Activated CD4-positive, alpha-beta memory T cell treated with anti-CD3 and anti-CD28 coated beads for 36 hours (primary cell): ENCODE measurements at places on chromosomes 13 and 19.

DNA sequence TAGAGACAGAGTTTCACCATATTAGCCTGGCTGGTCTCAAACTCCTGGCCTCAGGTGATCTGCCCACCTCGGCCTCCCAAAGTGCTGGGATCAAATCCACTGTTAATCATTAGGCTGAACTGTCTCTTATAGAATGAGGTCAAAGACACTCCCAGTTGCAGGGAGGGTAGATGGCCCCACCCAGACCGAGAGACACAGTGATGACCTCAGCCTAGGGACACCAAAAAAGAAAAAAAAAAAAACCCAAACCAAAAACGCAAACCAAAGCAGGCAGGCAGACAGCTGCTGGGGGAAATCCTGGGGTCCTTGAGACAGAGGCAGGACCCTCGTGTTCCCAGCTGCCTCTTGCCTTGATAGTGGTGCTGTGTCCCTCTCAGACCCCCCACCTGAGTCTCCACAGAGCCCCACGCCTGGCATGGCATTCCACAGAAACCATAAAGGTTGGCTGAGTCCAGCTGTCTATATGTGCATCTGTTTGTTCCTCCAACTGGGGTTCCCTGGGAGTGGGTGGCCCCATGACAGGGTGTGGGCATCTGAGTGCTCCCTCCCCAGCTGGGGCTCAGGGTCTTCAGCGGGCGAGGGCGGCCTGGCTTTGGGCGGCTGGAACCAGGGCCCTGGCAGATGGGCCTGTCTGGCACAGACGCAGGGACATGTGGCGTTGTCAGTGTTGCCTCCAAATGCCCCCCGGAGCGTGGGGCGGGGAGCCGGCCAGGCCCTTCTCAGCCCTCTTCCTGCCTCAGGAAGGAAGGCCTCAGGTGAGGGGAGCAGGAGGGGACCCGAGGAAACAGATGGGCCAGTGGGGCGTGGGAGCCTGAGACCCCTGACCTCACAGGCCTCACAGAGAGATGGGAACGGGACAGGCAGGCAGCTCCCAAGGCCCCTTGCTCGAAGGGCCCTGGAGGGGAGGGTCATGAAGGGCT is 5.2 kb downstream of the DAND5 start:
- DNase-seq, result no peak

GRCh38 chr19:17687857-17688784 is at the start of gene UNC13A:
Gene UNC13A (minus strand): TSS chr19:17688354. CDS start chr19:17688199, 155 bp downstream.
- DNase-seq, result peak; percentile 62

- peak; percentile 66 for DNase-seq
Measured at GRCh38 chr13:20161275-20161950, 561 bp upstream of the GJA3 start.

DNA sequence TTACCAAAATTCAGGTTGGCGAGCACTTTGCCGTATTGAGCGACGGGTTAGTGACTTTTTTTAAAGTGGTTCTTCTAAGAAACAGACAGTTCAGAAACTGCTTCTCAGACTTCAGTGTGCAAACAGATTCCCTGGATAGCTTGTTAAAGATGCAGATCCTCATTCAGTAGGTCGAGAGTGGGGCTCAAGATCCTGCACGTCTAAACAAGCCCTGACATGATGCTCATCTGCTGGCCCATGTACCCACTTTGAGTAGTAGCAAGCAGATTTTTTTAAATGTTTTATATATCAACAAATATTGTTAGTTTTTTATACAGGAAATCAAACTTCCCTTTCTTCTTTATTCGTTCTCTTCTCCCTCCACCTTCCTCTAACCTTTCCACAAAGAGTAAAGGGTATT is 7.3 kb downstream of the METTL21C start:
- no peak for DNase-seq

DNA sequence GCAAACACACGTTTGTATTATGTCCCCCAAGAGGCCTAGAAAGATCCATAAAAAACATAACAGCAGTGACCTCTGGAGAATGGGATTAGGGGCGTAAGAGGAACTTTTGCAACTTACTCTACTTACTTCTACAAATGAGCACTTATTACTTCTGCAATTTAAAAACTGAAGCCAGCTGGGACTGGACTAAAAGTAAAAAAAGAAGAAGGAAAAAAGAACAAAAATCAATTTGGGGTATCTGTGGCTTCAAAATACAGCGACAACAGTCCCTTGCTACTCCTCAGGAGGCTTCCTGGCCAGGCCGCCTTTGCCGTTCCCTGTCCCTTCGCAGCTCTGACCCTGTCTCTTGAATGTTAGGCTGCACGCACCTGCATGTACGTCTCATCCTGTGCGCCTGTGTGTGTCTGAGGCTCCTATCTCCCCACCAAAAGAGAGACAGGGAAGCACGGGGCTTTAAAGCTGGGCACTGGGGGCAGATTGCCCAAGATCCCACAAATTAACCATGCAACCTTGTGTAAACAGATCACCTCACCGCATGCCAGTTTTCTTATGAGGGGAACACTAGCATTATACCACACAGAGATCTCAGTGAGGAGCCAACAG is 12.1 kb upstream of the FKRP start:
- no peak for DNase-seq

DNA sequence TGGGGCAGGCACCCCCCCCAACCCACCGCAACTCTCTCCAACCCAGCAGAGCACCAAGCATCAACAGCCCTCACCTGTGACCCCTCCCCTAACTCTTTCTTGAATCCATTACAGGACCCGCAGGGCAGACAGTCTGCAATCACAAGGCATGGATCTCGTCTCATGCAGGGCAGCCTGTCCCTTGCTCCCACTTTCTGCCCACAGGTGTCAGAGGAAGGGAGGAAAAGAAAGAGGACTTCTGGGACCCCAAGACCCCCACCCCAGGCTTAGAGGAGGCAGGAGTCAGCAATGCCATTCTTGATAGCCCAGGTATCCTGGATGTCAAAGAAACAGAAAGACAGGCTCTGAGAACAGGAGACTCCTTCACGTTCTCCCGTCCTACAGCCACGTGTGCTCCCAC is 47.4 kb upstream of the TUBGCP3 start:
- DNase-seq, result no peak

- no peak for DNase-seq
Measured at GRCh38 chr13:113410472-113411201, 42.7 kb downstream of the ADPRHL1 start.

DNA sequence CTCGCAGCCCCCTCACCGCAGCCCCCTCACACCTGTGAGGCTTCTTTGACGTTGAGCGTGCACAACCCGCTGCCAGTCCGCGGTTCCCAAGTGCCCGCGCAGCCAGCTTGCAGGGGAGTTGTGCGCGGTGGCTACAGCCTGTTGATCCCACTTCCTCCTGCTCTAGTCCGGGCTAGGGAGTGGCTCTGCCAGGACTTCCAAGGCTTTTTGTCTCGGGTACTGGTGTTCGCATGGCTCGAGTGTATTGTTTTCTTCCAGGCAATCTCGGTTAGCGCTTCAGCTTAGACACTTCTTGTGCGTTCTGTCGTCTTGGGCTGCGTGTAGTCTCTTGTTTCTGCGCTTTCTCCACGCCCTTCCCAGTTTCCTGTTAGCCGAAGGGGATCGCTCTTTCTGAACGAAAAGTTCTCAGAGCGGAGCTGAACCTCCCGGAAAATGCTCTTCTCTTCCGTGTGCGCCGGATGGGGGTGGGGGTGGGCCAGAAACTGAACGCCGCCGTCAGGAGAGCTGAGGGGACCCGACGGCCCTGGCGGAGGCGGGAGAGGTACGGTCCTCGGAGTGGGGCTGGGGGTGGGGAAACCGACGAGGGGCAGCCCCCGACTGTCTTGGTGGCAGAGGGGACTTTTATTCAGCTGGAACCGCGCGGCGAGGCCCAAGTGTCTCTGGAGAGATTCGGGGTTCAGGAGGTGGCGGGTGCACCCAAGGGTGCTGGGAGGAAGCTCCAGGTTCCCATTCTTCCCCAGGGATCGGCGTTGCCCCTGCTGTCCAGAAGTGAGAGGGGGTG is 697 bp upstream of the DGKH start:
- peak; percentile 53 for DNase-seq

DNA sequence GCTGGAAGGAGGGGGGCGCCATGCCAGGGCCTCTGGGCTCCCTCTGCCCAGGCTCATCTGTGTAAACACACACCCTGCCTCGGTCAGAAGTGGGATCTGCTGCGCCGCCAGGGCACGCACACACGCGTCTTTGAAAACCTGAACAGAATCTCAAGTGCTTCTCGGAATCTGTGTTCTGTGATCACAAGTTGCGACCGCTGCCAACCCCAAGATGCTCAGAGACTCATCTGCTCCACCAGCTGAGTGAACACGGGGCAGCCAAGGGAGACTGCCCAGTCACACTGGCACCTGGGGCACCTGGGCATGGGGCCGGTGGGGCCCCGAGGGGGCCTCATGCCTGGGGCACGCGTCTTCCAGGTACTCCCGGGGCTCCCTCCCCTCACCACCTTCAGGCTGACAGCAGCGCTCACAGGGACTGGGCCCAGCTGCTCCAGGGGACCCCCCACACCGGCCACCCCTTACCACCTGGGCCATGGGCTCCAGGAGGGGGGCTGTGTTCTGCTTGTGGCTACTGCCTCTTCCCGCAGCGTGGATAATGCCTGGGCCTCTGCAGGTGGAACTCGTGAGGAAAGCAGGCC is 59.0 kb downstream of the KLF2 start:
- DNase-seq, result no peak

- DNase-seq, result no peak
Measured at GRCh38 chr13:114121496-114122126, 10.8 kb downstream of the RASA3 start.

GRCh38 chr19:17468302-17469091 is 1.8 kb upstream of the SLC27A1 start:
- no peak for DNase-seq

- DNase-seq, result no peak
Measured at GRCh38 chr13:93235258-93236015, 8.8 kb downstream of the GPC6 start.

DNA sequence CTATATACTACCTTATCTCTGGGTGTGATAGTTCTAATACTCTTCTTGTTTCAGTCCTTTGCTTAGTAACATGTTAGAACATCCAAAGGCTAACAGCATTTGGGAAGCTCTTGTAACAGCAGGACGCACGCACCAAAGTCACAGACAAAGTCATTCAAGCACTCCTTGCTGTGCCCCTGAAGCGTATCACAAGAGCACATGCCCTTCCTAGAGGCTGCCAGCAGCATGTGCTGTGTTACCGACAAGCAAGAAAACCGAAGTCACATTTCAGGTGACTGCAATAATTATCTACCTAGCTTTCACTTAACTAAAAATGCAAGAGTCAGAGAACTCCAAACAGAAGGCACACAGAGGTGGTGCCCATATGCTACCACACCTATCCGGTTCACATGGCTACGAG is 194.1 kb downstream of the KLF12 start:
- DNase-seq, result no peak

DNA sequence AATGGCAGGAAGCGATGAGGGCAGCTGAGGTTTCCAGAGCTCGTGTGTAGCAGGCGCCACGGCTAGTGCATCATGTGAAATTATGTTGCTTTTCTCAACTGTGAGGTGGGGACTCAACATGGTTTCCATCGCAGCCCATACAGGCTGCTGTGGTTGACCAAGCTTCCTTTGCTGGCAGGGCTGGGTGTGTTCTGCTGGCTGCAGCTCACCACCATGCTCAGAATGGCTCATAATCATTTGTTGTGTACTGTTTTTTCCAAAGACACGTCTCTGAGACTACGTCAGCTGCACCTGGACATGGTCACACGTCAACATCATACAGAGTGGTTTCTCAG is 16.1 kb upstream of the RASA3 start:
- DNase-seq, result peak; percentile 93

DNA sequence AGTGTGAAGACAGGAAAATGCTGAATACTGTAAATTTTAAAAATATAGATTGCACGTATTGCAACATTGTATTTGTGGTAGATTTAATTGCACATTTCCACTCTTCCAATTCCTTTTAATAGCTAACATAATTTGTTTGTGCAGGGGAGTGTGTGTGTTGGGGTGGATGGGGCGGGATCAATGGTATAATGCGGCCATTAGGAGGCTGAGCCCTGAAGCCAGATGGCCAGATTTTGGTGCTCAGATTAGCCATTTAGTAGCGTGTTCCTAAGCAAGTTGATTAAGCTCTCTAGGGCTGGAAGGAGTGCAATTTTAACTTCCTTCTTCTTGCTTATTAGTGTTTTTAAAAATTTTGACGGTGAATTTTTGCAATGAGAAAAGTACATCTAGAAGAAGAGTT is 5.8 kb downstream of the OXGR1 start:
- no peak for DNase-seq

- DNase-seq, result no peak
Measured at GRCh38 chr13:66415444-66415843, 814.7 kb downstream of the PCDH9 start.

DNA sequence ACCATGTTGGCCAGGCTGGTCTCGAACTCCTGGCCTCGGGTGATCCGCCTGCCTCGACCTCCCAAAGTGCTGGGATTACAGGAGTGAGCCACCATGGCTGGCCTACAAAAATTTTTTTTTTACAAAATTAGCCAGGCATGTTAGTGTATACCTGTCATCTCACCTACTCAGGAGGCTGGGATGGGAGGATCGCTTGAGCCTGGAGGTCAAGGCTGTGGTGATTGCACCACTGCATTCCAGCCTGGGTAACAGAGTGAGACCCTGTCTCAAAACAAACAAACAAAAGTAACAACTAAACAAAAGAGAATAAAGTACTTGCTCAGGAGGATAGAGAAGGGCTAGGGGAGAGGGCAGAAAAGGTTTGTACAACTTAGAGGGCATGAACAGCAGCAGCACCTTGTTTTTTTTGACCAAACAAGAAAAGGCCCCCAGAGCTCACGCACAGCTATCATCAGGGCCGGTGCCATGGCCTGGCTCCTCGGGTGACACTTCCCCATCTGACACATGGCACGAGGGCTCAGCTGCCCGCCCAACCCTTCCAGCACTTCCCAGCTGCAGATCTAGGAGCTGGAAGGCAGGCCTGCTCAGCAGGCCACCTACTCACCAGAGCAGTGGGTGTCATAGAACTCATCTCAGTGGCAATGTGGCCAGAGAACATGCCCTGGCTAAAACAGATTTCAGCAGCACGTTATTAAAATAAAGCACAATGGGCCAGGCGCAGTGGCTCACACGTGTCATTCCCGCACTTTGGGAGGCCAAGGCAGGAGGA is 8.6 kb upstream of the SLC7A9 start:
- DNase-seq, result no peak

GRCh38 chr13:66780814-66781213 is 449.3 kb downstream of the PCDH9 start:
- no peak for DNase-seq

GRCh38 chr13:30866677-30867076 is 39.4 kb upstream of the MEDAG start:
- no peak for DNase-seq

GRCh38 chr13:41966671-41967070 is 5.8 kb upstream of the VWA8 start:
- DNase-seq, result no peak

DNA sequence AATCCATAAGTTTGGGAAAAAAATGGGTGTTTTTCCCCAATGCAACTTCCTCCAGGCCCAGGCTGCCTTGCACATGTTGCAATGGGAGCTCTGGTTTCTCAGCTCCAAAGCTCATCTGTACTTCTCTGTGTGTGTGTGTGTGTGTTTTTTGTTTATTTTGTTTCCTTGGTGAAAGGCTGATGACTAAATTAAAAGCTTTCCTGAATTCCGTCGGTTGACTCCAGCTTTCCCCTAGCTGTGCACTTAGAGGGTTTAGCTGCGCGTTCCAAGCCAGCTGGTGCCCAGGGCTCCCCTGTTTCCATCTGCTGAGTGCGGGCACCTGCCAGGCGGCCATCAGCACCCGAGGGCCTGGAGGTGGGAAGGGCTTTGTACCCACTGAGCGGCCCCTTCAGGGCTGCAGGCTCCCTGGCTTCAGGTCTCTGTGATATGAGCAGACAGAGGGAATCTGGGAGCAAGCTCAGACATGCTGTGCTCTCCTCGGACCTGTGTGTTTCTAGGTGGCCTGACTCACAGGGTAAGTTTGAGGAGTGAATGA is 129.1 kb upstream of the SOX1 start:
- DNase-seq, result no peak
